Myometrial cell (primary cell): ENCODE measurements at places on chromosomes 4 and X. TPM values are rescaled to one million over a fixed set of nuclear protein-coding genes. Genes with fewer than 3 reads are reported as not detected.

The CENPVL1 gene
- not detected in 2 replicates for total RNA-seq

The FAM236C gene
- total RNA-seq, result not detected in 2 replicates

The USP26 gene
- total RNA-seq, result not detected in 2 replicates

The LRCH2 gene
- total RNA-seq, result 5.3 and 6.1 TPM in 2 replicates

The SLC4A4 gene
- total RNA-seq, result 0.58 and 0.71 TPM in 2 replicates

The CDS1 gene
- total RNA-seq, result 0.18 TPM in 1 of 2 replicates, not detected in the other

The CTSO gene
- total RNA-seq, result 10.8 and 13.3 TPM in 2 replicates
